ENCODE measurements at places on chromosomes 2 and 18.

DNA sequence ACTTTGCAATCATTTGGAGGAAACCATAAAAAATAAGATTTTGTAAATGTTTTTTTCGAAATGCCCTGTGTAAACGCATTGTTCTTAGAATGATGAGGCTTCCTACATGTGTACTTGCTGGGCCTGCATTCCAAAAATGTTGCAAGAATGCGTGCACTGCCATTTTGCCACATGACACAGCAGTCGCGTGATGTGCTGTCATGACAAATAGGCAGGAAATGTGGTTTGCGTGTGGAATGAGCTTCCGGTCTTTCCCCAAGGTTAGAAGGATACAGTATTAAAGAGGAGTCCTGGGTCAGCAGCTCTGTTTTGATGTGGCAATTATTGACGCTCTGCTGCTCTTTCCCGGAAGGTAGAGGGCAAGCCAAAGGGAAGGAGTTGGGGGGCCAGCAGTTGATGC is 18.1 kb upstream of the SERPINB2 start:
- DNase-seq = peak; percentile 57

DNA sequence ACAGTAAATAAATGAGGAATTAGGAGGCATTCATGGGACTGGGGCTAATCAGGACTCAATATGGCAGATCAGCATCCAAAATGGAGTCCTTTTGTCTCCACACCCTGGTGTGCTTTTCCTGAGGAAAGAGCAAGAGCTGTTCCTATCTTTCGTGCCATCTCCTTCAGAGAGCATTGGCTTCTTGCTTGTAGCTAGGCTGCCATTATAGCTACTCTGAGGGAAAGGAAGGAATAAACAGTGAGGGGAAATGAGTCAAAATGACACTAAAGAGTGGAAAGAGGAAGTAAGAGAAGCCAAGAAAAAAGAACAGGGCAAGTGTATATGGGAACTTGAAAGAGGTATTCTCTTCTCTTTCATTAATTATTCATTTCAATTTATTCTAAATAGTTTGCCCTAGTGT is 8.4 kb upstream of the NMI start:
- DNase-seq = no peak

- DNase-seq = no peak
Measured at GRCh38 chr2:238998801-238999200, 150.9 kb downstream of the TWIST2 start.

GRCh38 chr2:135786823-135787222 is 45.2 kb downstream of the UBXN4 start:
- DNase-seq = peak; percentile 25

GRCh38 chr2:181658444-181658843 is 1.5 kb upstream of the CERKL start:
- DNase-seq = no peak

DNA sequence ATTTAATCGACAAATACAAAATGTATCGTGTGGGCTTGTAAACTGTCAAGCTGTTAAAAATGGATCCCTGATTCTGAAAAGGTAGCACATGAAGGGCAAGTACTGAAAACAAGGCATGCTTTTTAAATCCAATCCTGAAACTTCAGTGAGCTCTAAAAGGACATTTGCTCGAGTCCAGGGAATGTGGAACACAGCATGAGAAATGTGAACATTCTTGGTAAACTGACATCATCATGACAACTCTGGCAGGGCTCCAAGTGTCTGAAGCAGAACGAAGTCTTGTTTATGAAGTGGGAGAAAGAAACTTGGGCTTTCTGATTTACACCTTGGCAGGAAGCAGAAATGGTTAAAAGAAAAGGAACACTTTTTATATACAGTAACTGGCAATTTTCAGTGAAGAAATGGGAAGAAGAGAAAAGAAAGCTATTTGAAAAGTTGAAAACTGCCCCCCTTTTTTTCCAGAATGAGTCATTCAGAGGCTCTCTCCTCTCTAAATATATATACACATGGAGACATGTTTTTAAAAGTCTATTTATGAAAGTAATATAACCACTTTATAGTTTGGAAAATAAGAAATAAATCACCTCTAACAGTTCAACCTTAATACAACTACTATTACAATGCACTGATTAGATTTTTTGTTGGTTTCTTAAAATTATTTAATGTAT is 120.8 kb downstream of the GAREM1 start:
- peak; percentile 44 for DNase-seq

GRCh38 chr2:96143848-96144480 is 1.3 kb downstream of the DUSP2 start:
- DNase-seq = peak; percentile 43

GRCh38 chr2:237627441-237628246 is at the start of gene LRRFIP1:
Gene LRRFIP1, plus strand, starts transcription at chr2:237627587. Its CDS starts 58 bp downstream, at chr2:237627645.
- peak; percentile 20 for DNase-seq

- DNase-seq = no peak
Measured at GRCh38 chr2:21268878-21269224, 145.1 kb downstream of the TDRD15 start.
